IMR-90 (cell line): ENCODE measurements at places on chromosomes 16 and 17. TPM values are rescaled to one million over a fixed set of nuclear protein-coding genes. Genes with fewer than 3 reads are reported as not detected.

DNA sequence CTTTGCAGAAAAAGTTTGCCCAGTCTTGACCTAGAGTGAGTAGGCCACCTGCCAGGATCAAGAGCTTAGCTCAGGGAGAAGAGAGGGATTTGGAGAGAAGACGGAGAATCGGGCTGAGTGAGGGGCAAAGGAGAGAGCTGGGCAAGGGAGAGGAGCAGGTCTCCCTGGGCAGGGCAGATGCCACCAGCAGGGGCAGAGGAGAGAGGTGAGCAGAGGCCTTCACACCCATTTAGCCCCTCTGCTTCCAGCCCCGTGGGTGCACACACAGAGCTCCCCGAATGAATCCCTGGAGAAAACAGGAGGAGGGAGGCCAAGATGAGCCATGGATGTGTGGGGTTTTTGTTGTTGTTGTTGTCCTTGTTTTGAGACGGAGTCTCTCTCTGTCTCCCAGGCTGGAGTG is 29.2 kb downstream of the TBX4 start:
- no peak overlapping the region for H3K27ac ChIP-seq
- no peak overlapping the region for H3K4me3 ChIP-seq
- H3K4me1 ChIP-seq: peaks cover 2% of the 10 kb centered on the region; the same call in 1 of the 2 replicates
- DNase-seq: no peak
- no peaks in the 10 kb centered on the region for H3K36me3 ChIP-seq

DNA sequence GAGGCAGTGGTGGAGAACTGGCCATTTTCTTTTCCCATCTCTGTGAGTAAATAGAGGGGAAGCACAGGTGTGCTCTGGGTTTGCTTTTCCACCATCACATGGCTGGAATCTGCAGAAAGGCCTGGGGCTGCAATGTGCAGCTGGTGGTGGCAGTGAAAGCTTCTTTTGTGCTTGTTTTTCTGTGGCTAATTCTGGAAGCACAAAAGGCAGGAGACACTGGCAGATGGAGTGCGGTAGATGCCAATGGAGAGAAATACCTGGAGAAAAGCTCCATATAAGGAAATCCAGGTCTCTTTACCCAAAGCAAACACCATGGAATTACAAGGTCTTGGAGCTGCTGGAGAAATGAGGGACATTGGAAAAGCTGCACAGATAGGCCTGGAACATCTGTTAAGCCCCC is 146.9 kb downstream of the HAPSTR1 start:
- no peaks in the 10 kb centered on the region for H3K4me1 ChIP-seq
- H3K27ac ChIP-seq: no peak overlapping the region
- no peaks in the 10 kb centered on the region for H3K36me3 ChIP-seq
- H3K4me3 ChIP-seq: no peak overlapping the region

DNA sequence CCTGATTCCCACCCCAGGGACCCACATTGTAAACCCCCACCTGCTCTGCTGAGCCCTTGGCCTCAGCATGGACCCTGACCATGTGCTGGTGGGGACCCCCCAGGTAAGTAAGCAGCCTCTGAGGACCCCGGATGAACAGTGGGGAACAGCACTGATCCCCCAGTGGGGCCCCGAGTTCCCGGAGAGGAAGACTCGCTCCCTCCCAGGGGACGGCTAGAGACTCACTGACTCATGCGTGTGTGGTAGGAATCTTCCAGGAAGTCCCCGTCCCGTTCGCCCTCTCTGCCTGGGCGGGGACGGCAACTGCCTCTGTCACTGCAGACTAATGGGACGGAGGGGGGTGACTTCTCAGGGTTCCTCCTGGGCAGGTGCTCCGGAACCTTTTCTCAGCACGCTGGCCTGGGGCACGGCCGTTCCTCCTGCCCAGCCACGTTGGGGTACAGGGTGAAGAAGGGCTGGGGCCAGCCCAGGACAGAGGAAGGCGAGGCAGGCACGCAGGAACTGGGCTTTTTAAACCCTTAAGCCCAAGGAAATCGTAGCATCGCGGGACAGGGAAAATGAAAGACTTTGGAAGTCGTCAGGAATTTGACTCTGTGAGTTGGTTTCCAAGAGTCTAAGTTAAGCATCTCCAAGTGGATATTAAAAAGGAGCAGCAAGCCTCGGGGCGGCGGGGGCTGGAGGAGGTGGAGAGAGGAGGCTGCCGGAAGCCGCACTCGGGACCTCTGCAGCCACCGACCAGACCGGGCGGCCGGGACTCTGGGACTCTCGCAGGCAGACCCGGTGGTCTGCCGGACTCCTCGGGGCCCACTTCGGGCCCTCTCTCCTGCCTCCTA is 178.7 kb downstream of the SEC14L1 start:
- H3K27ac ChIP-seq: peak overlapping the region; percentile 96
- peak overlapping the region; percentile 36; the same call in 1 of the 2 replicates for H3K4me3 ChIP-seq
- H3K4me1 ChIP-seq: peaks cover 59% of the 10 kb centered on the region
- no peaks in the 10 kb centered on the region for H3K36me3 ChIP-seq
- no peaks in the 10 kb centered on the region for H3K27me3 ChIP-seq

- H3K27ac ChIP-seq: no peak overlapping the region
- peaks cover 2% of the 10 kb centered on the region; the same call in 1 of the 2 replicates for H3K36me3 ChIP-seq
- H3K4me3 ChIP-seq: no peak overlapping the region
- DNase-seq: peak; percentile 27
Measured at GRCh38 chr17:39671651-39672521, 3.6 kb downstream of the PNMT start.

DNA sequence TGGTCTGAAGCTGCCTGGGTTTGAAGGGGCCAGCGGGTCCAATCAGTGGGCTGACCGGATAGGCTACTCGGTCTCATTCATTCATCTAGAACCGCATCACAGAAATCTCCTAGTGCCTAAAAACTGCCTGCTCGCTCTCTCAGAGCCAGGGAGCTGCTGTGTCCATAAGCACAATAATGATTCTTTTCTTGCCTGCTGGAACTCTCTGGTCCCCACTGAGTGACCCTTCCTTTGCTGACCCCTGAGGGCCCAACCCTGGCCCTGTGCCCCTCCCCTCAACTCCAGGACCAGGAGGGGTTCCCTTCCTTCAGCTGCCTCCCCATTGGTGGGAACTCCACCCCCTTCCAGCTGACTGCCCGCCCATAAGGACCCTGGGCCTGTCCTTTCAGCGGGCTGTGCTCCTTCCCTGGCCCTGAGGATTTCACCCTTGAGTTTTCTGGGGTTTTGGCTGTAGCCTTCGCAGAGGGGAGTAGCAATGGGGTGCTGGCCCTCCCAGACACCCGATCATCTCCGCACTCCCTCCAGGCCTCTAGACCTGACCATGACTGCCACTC is 39.5 kb upstream of the DNAH9 start:
- DNase-seq: no peak
- no peaks in the 10 kb centered on the region for H3K27me3 ChIP-seq
- H3K36me3 ChIP-seq: no peaks in the 10 kb centered on the region
- no peaks in the 10 kb centered on the region for H3K4me1 ChIP-seq

DNA sequence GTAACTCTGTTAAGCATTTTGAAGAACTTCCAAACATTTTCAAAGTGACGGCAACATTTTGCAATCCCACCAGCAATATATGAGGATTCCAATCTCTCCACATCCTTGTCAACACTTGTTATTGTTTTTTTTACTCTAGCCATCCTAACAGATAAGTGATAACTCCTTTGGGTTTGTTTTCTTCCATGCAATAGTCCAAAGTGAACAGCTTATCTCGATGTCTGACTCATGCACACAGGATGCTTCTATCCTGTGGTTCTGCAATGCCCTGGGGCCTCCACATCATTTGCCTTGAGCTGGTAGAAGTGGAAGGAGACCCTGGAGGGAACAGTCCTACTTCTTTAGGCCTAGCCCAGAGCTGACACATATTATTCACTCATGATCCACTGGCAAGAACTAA is 13.0 kb downstream of the TLE7 start:
- no peak for DNase-seq
- no peak overlapping the region for H3K4me3 ChIP-seq
- H3K27ac ChIP-seq: no peak overlapping the region
- no peaks in the 10 kb centered on the region for H3K4me1 ChIP-seq
- no peaks in the 10 kb centered on the region for H3K36me3 ChIP-seq

DNA sequence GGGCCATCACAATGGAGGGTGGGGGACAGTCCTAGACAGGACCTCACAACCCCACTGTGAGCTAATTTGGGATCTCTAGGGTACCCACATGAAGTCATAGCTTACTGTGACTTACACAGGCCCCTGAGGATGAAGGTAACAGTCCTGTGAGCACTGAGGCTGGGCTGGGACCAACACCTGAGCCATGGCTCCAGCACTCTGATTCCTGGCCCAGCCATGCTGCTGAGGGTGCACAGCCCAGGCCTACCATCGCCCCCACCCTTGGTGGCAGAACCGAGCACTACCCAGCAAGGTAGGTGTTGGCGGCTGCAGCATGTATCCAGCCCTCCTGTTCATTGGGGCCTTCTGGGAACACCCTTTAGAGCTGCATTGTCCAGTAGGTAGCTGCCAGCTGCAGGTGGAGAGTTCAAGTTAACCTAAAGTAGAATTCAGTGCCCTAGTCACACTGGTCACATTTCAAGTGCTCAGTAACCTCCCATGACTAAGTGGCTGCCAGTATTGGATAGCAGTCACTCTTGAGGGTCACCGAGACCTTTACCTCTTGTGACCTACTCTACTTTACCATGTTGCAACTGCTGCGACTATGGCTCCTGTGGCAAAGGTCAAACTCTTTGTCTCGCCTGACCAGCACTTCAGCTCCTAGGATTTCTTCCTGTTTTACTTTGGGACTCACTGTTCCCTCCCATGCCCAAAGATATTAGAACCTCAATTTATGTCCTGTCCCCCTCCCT is 11.6 kb downstream of the AKAP1 start:
- H3K27me3 ChIP-seq: no peaks in the 10 kb centered on the region
- no peaks in the 10 kb centered on the region for H3K36me3 ChIP-seq
- DNase-seq: no peak
- H3K27ac ChIP-seq: no peak overlapping the region

DNA sequence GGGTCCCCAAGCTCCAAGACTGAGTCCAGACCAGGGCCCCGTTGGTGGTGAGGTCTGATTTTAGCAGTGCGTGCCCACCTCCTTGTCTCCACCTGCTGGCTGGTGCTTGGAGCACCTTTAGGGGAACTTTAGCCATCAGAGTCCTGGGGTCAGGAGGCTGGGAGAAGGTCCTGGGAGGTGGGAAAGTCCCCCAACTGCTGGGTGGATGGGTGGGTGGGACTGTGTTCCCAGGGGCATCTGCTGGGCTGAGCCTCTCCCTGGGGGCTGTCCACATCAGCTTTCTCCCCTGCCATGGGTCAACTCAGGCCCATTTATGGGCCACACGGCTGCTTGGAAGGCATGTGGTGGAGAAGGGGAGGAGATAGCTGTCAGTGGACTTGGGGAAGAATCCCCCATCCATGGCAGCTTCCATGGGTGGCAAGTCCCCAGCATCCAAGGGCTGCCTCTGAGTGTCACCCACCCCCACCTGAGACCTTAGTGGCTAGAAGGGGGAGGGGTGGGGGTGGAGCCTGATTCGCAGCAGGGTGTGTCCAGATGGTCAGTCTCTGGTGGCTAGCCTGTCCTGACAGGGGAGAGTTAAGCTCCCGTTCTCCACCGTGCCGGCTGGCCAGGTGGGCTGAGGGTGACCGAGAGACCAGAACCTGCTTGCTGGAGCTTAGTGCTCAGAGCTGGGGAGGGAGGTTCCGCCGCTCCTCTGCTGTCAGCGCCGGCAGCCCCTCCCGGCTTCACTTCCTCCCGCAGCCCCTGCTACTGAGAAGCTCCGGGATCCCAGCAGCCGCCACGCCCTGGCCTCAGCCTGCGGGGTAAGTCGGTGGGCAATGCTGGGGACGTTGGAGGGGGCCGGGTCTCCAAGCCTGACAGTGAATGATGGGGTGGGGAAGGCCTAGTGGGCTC is at the start of gene TRPV2:
TSS of gene TRPV2 (plus strand) at position 541 of the 894 bp plus-strand sequence. CDS start 2,098 bp downstream, outside the sequence.
- DNase-seq: no peak
- peaks cover 33% of the 10 kb centered on the region for H3K4me1 ChIP-seq
- H3K27me3 ChIP-seq: no peaks in the 10 kb centered on the region
- no peaks in the 10 kb centered on the region for H3K36me3 ChIP-seq
- H3K4me3 ChIP-seq: peak within 1 kb of the TSS; percentile 61
- peak within 1 kb of the TSS; percentile 65 for H3K27ac ChIP-seq

DNA sequence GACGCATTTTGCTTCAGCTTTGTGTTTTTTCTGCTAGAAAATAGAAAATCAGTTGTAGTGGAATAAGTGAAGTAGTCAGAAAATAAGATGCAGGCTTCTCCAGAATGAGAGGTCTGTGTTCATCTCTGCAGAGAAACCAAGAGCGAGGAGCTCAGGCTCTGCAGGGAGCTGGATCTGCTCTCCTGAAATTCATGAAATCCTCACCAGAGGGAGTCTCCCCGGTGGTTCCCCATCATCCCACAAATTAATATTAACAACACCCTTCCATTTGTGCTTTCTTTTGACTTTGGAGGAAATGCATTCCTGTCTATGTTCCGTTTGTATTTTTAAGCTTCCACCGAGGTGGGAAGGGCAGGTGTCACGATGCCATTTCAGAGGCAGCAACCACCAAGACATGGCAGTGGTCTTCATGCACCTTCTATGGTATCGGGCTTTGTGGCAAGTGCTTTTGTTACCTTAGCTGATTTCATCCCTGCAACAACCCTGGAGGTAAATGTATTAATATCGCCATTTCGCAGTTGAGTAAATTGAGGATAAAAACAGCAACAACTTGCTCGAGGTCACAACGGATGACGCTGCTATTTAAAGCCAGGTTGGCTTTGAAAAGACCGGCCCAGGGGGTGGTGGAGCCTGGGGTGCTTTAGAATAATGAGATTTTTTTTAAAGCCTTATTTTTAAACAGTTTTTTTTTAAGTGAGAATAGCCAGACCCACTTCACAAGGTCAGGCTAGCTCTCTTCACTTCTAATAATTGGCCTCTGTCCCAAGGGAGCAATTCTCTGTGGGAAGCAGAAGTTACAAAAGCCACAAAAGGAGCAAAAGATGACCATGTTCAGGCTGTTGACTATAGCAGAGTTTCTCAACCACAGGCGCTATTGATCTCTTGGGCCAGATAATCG is 367.6 kb upstream of the ERCC4 start:
- H3K27me3 ChIP-seq: no peaks in the 10 kb centered on the region
- no peaks in the 10 kb centered on the region for H3K36me3 ChIP-seq
- no peak overlapping the region for H3K4me3 ChIP-seq
- H3K27ac ChIP-seq: no peak overlapping the region
- DNase-seq: no peak
- no peaks in the 10 kb centered on the region for H3K4me1 ChIP-seq

Gene TRPV3
- under 0.01 and 0.18 TPM in 2 replicates for total RNA-seq

Gene EVPLL
- not detected in 2 replicates for total RNA-seq

Gene CA5A
- not detected in 2 replicates for total RNA-seq

Gene DNAI2
- not detected in 2 replicates for total RNA-seq

Gene RNF43
- total RNA-seq: under 0.01 TPM in 2 replicates

Gene FLYWCH1
- total RNA-seq: 14.3 and 16.1 TPM in 2 replicates

Gene ABCA6
- total RNA-seq: under 0.01 TPM in 2 replicates

Gene TP53TG3B
- total RNA-seq: not detected in 2 replicates
